Stimulated activated CD8-positive, alpha-beta memory T cell treated with anti-CD3 and anti-CD28 coated beads, Interleukin-2, amount 100 ng/mL, for 1 hour (primary cell): ENCODE measurements at places on chromosomes 5 and 9.

DNA sequence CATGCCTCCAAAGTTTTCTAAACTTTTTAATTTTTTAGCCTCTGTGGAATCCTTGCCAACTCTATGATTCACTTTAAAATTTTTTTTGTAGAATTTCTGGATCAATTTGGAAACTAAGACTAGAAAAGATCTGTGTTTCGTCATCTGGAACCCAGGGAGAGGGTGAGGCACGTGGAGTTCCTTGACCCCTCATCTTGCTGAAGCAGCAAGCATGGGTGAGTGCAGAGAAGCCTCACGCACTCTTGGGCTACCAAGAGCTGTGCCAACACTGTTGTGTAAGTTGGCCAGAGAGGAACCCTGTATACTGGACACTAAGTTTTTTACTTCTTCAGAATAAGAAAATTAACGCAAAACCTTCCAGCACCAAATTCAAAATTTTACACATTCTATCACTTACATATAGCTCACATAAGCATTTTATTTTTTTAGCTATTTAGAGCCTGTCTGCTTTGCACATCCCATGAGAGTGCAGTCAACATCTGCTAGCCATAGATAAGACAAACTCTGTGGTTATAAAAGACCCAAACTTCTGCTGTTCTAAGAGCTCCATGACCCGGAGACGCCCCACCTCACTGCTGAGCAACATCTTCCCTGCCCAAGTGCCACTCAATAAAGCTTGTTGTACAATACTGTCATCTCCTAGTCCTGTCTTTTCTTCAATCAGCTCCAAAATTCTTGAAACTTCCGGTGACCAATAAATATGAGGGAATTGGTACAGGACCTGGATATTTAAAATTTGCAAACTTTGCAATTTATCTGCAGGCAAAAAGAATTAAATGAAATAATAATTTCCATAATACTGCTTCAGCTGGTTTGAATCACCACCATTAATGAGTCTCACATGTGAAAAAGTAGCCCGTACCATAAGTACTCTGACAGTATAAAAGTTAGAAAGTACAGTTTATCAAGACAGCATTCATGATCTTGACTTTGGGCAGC, 69.7 kb upstream of the ADCY2 start:
- no peak for DNase-seq

DNA sequence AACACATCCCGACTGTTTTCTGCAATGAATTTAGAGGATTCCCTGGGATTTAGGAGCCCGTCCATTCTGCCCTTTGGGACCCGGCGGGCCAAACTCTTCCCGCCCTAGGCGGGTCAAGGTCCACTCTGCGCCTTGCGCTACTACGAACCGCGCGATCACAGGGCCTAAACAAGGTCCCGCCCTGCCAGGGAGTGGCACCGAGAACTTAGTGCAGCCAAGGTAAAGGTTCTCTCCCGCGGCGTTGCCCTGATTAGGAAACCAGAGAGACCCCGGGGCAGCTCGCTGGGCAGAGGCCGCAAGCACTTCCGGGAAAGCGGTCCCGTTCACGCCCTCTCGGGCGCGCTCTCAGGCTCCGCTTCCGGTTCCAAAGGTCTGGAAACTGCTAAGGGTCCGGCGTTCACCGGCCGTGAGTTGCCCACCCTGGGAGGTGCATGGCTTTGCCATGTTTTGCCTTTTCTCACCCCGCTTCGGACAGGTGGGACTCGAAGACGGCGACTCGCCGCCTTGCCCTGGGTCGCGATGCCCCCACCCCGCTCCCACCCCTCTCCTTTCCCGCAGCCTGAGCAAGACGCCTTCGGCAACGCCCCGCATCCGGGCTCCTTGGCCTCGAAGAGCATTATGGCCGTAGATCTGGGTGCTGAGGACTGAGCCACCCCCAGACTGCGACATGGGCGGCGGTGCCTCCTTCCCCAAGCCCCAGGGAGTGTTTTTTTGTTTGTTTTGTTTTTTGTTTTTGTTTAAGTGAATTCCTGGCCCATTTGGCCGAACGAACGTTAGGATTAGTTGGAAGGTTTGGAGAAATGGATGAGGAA, 23.4 kb downstream of the HNRNPK start:
- DNase-seq: peak; percentile 30

- no peak for DNase-seq
Measured at GRCh38 chr5:146632620-146633322, 116.8 kb upstream of the GPR151 start.

DNA sequence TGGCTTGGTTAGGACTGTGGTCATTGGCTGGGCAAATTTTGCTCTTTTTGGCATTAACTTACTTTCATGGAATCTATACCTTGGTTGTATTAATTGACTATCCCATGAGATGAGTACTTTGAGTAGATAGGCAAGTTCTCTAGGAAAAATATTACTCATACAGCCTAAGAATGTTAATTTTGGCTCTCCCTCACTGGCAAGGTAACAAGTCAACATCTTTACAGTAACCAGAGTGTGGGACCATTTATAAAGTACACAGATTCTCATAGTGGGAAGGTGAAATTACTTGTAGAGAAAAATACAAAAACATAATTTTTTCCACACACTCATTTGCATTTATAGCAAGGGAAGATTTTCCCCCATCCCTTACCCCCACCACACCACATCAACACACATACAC, 154.6 kb upstream of the ZNF608 start:
- no peak for DNase-seq

DNA sequence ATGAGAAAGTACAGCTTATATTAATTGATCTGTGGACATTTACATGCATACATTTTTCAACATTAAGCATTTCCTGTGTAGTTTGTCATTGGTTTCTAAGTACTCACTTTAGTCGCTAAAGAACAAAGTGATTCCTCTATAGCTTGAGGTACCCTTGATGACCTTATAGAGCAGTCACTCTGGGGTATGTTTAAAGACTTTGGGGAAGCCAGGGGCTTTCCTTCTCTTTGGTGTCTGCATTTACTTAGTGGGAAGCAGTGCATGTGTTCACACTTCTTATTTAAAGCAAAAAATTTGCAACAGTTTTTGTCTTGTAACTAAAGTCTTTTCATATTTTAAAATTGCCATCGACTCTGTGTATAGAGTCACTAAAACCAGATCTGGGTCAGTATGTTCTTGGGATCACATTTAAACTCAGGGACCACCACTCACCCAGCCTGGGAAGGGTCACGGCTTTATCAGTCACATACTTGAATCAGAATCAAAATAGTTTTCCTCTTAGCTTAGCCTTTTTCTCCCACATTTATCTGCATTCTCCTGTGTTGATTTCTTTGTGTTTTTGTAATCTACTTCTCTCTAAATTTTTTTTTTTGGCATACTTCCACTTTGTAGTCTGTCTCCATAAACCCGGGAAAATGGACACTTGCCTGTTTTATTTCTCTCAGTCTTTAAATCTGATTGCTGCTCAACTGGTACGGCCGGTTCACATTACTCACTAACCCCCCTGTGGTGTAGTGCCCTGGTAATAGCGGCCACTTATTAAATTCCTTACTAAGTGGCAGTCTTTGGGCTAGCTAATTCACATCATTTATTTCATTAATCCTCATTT, 143.9 kb upstream of the FBN2 start:
- no peak for DNase-seq

DNA sequence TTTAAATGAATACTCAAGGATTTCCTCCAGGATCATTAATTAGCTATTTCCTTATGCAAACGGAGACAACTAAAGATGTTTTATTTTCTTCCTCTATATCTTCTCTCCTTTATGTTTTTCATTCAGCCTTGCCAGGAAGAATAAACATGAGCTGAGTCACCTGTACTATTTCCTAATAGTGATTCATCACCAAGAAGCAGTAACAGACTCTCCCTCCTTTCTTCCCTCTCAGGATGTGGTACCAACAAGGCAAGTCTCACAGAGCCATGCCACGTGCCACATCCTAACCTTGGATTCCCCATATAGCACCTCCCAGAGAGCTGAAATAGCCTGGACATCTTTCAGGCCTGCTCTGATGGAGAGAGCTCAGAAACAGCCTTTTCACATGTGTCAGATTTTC, 758.6 kb upstream of the DMAC1 start:
- no peak for DNase-seq

- DNase-seq: no peak
Measured at GRCh38 chr5:1535646-1536045, 11.9 kb upstream of the LPCAT1 start.

GRCh38 chr9:20988061-20988460, 43.4 kb downstream of the HACD4 start:
- DNase-seq: no peak

GRCh38 chr9:91898451-91899218, 51.4 kb downstream of the ROR2 start:
- no peak for DNase-seq

GRCh38 chr9:35599763-35600604, 5.1 kb upstream of the TESK1 start:
- no peak for DNase-seq

- no peak for DNase-seq
Measured at GRCh38 chr9:4549751-4550295, 59.6 kb downstream of the SLC1A1 start.

- DNase-seq: no peak
Measured at GRCh38 chr5:157390133-157390532, 69.9 kb upstream of the NIPAL4 start.

- DNase-seq: no peak
Measured at GRCh38 chr5:34621277-34622097, 34.6 kb upstream of the RAI14 start.

DNA sequence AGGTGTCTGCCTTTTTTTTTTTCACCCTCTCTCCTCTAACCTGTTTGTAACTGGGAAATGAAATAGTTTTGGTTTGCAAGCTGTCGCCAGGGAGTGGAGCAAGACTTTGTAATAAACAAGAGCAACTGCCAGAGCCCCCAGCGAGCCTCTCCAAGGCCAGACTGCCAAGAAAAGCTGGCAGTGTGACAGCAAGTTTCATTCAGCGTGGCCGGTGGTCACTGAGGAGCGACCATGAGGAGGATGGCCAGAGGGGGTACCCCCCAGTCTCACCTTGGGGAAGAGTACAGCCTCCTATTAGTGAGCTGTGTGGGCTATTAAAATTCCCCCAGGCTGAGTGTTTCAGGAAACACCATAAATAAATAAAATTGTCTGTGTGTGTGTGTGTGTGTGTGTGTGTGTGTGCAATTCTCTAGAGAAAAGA, 49.9 kb downstream of the ZFAND5 start:
- DNase-seq: no peak

DNA sequence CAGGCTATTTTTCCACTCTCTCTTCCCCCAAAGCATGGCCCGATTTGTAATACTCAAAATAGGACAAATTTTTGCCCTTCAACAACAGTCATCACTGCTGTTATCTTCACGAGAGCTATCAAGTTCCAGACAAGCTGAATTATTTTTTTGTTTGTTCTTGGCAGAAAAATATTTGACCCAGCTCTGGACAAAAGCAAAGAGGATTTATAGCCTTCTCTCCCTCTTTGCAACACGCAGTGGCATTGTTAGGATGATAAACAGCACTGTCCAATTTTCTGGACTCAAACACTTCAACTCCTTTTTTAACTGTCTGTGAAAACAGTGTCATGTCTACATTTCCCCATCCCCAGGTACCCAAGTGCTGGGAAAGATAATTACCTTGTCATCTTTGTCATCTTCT, 160.3 kb downstream of the SLF1 start:
- no peak for DNase-seq

GRCh38 chr5:75734913-75735789, 17.9 kb upstream of the POC5 start:
- no peak for DNase-seq

- no peak for DNase-seq
Measured at GRCh38 chr5:170623576-170624181, 119.9 kb downstream of the KCNIP1 start.

- no peak for DNase-seq
Measured at GRCh38 chr5:149917073-149917676, 27.4 kb downstream of the PDE6A start.

DNA sequence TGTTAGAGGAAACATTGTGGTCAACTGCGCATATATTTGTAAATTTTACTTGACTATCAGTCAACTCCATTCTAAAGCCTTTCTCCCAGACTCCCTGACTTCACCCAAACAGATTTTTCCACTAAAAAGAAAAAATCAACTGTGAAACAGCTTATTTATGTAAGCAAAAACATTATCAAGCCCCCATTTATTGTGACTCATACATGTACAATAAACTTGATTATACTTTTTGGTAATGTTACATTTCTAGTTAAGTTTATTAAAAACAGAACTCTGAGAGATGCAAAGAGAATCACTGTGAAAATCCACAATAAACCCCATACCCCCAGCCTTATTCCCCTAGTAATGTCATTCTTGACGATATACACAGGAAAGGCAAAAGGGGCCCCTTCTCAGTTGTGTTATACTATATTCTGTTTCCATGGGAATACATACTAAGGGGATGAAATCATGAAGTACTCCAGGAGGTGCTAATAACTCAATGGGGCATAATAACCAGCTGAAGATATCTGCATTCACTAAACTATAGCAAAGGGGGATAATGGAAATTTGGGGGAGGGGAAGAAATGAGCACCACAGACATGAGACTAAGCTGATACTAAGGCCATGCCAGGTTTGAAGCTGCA, 616.0 kb downstream of the ACTL7B start:
- no peak for DNase-seq
